SW480 (cell line): ENCODE measurements at places on chromosomes 2 and 18.
A peak's percentile ranks its signal among the peaks of the same experiment; 100 is the strongest.

DNA sequence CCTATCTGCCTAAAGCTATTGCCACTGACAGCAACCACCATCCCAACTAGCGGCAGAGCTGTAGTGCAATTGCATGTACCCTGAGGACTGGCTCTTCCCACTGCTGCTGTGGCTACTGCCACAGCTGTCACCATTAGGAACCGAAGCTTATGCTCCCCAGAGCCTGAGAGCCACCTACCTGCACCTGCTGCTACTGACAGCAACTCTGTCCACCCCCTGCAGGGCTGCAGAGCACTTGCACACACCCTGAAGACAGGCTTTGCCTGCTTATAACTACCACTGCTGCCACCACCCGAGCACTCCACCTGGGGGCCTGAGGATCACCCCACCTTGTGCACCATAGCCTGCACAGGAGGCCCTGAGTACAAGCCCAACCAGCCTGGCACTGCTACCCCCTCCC is 217.6 kb upstream of the FOSL2 start:
- DNase-seq, result no peak

DNA sequence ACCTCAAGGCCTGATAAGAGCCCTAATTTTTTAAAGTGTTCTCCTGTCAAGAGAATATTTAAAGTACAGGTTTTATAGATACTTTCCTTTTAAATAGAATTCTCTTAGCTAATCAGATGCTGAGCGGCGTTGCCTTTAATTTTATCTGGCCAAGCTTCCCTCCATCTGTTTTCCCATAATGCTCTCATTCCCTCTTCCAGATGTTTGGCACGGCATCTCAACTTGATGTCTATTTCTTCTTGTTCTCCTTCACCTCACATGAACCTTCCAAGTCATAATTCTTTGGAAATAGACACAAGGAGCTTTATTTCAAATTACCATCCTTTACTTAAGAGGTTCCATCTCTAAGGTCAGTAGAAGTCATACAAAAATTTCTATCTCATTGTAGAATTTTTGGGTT is 76.1 kb upstream of the CPO start:
- no peak for DNase-seq

DNA sequence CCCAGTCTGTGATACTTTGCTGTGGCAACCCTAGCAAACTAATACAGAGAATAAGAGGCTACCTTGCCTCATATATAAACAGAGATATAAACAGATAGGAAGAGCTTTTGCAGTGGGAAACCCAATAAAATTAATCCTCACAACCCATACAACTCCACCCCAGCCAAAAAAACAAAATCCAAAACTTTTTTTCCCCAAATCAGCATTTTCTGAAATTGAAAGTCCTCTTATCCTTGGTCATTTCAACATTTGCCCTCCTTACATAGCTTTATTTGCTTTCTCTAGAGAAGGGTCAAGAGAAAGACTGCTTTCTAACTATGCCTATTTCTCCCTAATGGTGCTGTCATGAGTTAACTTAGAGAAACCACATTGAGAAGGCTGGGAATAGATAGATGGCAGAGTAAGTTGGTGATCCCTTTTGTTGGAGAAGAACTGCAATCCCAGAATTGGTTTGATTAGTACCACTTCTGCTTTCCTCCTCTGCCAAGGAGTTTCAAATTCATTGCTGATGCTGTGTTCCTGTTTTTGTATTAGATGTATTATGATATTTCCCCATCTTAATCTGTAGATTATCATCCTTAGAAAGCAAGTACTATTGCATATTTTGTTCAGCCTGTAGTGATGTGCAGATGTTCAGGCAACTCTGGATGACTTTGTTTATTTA is 76.5 kb upstream of the B3GNT2 start:
- DNase-seq, result no peak

- DNase-seq, result no peak
These were observed 138.7 kb downstream of the ALPK2 start for GRCh38 chr18:58490238-58490637.

DNA sequence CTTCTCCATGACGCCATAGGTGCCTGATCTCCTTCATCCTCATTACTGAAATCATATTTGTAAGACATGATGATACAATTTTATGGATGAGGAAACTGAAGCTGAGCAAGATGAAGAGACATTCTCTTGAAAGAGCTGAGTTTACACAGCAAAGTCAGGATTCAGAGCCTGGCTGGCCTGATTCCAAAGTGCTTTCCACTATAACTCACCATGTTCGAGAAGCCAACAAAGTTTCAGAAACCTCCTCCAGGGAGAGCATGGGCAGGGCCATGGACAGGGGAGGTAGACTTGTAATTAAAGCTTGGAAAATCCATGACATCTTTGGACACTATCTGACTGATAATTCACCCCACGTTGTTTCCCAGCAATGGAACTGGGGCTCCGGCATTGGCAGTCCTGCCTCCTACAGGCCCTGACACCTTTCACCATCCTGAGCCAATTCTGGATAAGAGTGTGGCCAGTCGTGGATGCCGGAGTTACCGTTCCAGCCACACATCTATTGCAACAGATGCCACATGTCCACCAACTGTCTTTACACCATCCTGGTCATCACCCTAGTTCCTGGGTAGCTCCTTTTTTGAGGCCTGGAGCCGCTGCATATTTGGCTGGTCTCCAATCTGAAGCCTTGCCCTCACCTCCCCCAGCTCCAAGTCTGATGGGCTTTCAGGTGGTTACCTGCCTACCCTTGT is 85.0 kb upstream of the PPP1CB start:
- DNase-seq, result no peak

DNA sequence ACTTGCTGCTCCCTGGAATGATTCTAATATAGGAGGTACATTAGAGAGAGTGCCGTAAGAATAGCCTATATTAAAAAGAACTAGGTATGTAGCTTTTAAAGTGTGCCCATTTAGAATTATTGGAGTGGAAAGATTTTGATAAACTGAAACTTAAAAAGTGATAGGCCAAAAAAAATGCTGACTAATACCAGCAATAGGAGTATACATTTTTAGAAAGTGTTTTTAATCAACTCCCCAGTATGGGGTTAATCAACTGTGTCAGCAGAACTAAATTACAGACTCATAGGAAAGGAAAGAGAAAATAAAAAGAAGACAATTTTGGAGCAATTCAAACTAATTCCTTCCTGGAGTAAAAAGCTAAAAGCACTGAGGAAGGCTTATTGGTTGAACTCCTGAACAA is 13.3 kb upstream of the MEIS1 start:
- no peak for DNase-seq

DNA sequence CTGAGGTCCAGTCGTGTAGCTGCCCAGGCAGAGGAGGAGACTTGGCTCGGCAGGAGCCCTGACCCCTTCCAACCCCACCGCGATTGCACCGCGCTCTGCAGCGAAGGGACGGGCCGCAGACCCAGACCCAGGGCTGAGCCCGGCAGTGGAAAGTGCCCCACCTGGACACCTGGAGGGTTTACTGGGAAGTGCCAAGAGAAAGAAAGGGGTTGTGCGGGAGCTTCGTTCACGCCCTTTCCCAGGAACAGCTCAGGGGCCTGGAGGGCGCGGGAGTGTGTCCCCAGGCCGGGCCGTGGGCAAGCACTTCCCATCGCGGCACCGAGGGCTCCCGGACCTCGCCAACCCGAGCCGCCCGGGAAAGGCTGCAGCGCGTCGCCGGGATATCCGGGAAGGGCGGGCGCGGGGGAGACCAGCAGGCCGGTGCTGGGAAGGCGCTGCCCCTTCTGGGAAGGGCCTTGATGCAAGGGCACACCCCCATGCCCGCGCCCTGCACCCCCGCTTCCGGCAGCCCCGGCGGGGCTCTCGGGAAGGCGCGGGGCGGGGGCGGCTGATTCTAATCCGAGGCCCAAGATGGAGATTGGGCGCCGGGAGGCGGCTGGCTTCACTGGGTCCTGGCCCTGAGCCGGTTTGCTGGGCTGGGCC is 36.1 kb upstream of the MRPL33 start:
- peak; percentile 83 for DNase-seq

GRCh38 chr2:231392431-231393148 is 2.9 kb upstream of the B3GNT7 start:
- no peak for DNase-seq

DNA sequence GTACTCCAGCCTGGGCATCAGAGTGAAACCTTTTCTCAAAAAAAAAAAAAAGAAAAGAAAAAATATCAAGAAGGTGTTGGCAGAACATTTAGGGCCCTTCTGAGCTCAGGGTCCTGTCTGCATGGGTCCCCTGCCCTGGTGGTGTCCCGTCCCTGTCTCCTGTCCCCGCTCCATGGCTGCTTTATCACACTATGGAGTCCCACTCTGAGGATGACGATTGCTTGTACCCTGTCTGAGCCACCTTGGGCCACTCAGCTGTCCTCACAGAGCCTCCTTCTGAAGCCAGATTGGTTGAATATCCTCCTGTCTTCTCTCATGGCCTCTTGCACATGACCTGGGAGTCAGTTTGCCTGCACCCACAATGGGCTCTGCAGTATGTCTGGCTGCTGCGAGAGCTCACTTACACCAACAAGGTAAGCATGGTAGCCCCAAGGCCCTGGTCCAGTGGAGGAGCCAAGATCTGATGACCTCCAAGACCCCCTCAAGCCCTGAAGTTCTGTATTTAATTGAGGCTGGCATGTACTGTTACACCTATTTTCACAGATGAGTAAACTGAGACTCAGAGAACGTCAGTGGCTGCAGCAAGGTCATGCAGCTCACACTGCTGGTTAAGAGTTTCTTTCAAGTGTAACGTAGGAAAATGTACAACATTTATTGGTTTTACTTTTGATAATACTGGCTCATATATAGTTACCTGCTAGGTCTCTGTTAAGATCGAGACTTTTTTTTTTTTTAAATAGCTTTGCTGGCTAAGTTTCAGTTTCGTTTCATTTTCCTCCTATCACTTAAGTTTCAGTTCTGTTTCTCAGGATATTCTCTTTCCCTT is 16.9 kb upstream of the ZCCHC2 start:
- DNase-seq, result no peak

GRCh38 chr2:120305296-120305695 is 40.6 kb upstream of the INHBB start:
- peak; percentile 65 for DNase-seq

- peak; percentile 25 for DNase-seq
These were observed 15.9 kb downstream of the C2orf74 start for GRCh38 chr2:61177727-61178549.

DNA sequence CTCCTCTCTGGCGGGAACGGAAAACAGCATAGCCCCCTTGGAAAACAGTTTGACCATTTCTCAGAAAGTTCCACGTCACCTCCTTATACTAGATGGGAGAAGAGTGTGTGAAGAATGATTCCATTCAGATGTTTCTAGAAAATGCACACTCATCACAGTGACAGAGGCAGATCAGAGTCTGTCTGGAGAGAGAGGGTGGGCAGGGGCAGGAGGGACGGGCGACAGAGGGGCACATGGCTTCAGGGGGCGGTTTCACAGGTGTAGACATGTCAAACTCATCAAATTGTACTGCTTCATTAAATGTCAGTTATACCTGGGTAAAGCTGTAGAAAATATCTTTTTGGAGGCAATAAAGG is 88.8 kb upstream of the TAF1B start:
- DNase-seq, result no peak

- DNase-seq, result peak; percentile 43
These were observed at the start of gene ZBTB14 for GRCh38 chr18:5295231-5295920. Gene ZBTB14 (minus strand): TSS chr18:5295726. CDS start chr18:5293246, 2,480 bp downstream.

DNA sequence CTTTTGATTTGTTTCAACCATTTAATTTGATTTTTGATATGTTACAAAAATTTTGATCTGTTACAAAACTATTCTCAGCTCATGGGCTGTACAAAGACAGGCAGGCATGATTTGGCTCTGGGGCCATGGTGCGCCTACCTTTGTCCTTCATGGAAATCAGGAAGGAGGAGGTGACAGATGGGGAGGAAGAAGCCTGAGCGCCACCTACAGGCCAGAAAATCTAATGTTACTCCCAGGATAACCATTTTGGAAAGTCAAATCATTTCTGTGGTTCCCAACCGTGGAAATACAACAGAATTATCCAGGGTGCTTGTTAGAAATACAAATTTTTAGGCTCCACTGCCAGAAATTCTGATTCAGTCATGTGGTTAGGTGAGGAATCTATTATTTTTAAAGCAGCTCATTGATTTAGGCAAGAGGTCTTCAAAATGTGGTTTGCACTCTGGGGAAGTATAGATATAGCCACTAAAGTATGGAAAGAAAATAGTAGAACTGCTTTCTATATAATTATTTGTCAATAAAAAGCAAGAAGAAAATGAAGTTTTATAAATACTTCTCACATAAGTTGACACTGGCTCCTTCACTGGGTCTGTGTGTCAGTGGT is 93.9 kb downstream of the EVA1A start:
- peak; percentile 59 for DNase-seq

DNA sequence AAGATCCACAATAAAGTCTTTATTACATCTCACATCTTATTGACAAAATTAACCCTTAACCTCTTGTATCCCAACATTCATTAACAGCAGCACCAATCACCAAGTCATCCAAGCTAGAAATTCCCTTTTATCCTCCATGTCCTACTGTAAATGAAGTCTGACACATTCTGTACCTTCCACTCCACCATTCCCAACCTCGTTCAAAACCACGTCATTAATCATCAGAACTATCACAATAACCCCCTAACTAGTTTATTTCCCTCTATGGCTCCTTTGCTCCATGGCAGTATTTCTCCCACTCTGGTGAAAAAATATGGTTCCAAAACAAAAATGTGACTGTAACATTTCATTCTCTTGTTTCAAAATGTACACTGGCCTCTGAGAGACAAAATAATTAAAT is 1626.2 kb downstream of the LRP1B start:
- DNase-seq, result no peak

- no peak for DNase-seq
These were observed 385.0 kb upstream of the TNP1 start for GRCh38 chr2:217244815-217245214.

- no peak for DNase-seq
These were observed 105.1 kb upstream of the NCKAP5 start for GRCh38 chr2:133673305-133673905.

DNA sequence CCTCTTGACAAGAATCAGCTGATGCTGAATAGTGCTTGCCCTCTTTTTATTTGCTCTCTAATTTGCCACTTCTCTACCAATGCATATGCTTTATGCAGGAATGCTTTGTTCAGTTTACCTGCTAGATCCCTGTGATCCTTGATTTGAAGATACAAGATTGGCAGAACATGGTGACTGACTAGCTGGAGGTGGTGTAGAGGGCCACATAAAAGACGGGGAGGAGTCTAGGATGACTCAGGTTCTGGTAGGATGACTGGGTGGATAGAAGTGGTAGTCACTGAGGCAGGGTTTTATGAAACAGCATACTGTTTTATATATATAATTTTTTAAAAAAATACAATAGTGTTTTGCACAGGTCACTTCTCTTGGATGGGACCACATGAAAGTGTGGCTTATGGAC is 6.3 kb upstream of the ADGRF3 start:
- DNase-seq, result peak; percentile 51

DNA sequence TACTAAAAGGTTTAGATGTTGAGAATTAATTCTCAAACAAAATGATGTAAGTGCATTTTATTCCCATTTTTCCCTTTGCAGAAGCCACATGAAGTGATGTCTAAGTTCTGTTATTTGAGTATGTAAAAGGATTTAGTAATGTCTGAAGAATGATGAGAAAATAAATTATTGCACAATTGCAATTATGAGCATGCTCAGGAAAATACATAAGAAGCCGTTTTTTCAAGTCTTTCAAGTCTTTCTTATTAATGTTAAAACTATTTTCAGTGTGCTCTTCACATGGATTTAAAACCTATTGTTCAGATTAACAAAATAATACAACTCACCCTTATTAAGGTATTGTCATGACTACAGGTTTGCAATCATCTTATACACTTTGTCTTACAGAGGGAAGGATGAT is 331.4 kb upstream of the NETO1 start:
- DNase-seq, result no peak

- no peak for DNase-seq
These were observed 219.5 kb downstream of the BCL2 start for GRCh38 chr18:63099848-63100629.
